ENCODE measurements at places on chromosomes 6 and 20.
A peak's percentile ranks its signal among the peaks of the same experiment; 100 is the strongest.

DNA sequence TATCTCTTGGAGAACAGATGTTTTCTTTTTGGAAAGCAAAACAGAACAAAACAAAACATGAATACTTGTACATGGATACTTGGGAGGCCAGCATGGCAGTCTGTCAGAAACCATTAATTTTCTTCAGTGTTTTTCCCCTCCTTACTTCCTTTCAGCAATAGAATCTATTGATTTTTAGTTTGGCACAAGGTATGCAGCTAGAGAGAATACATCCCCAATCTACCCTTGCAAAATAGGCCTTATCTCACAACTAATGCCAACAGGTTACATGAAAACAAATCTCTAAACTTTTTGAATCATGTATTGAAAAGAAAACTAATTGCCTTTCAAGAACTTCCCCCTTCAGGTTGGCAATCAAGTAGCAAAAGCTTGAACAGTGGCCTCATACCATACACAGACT is 2.8 kb downstream of the PGK2 start:
- no peak for DNase-seq

GRCh38 chr6:64259372-64259771 is 623.8 kb downstream of the PHF3 start:
- DNase-seq, result no peak

DNA sequence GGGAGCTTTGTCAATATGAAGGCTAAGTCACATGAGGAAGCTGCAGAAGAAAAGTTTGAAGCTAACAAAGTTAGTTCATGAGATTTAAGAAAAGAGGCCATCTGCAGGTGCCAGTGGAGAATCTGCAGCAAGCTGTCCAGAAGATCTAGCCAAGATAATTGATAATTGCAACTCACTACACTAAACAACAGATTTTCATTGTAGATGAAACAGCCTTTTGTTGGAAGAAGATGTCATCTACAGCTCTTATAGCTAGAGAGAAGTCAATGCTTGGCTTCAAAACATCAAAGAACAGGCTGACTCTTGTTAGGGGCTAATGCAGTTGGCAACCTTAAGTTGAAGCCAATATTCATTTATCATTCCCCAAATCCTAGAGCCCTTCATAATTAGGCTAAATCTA is 83.7 kb downstream of the RIN2 start:
- no peak for DNase-seq

- no peak for DNase-seq
Measured at GRCh38 chr6:119179842-119180241, 101.4 kb upstream of the FAM184A start.

DNA sequence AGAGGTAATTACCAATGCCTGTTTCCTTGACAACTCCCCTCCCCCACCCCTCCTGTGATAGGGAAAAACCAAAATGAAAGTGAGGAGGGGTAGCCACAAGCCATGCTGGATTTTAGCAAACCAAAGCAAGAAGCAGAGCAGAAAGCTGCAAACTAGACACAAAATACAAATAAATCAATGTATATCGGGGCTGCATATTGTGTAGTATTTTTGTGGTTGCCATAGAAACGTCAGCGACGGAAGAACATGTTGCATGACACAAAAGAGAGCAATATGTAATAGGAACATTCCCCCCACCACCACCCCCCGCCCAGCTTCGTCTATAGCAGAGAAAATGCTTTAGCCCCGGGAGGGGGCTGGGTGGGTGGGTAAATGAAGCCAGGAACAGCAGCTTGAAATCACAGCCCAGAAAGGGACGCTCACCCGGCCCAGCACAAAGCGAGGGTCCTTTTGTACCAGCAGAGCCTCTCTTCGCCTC is 548 bp downstream of the AGPAT4 start:
- DNase-seq, result no peak

DNA sequence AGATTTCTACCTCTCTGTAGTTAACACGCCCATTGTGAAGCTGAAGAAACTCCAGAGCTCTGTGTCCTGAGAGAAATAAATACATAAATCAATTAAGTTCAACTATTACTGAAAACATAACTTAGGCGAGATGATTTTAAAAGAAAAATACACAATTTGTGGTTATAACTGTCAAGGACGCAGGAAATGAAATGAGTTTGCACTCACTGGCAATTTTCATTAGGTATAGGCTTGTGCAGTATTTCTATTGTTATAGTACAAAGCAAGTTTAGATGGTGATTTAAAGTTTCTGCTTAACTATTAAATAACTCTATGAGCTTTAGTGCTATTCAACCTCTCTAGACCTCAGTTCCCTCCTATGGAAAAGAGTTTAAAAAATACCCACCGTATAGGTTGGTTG is 3.3 kb downstream of the GPLD1 start:
- no peak for DNase-seq

GRCh38 chr6:56238352-56238751 is 9.0 kb downstream of the COL21A1 start:
- no peak for DNase-seq

DNA sequence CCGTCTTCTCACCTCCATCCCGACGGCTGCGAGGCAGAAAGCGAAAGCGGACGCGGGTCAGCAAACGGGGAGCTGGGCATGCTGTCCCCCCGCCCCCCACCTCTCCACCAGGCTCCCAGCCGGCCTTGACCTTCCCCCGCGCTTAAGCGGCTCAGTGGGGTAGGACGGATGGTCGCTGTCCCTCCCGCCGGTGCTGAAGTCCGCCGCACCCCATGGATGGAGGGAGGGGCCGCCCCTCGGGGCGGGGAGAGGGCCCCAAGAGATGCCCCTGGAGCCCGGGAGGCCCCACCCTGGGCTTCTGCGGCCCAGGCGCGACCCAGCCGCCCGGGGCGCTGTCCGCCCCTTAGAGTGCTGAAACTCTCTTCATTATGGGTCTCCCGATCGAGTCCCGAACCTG is at the start of gene KCNB1:
Gene KCNB1, minus strand, starts transcription at position 48 of the 397 bp plus-strand sequence. CDS start 188 bp downstream, outside the sequence.
- DNase-seq, result no peak

GRCh38 chr6:10256113-10256690 is 158.7 kb downstream of the TFAP2A start:
- DNase-seq, result no peak

DNA sequence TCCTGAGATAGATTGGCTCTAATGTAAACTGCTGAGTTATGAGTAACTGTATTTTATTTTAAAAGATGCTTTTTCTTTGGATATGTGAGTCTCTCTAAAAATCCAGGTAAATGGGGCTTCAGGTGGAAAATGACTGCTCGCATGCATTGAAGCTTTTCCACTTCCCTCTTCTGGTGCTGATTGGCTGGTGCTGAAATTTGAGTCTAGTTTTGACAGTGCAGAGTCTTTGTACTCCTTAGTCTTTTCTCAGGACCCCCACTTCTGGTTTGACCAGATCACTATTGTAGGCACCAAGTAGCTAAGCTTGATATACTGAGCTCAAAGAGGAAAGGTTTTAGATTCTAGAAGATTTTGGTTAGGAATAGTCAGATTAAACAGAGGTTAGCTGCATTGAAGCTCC is 60.7 kb upstream of the TULP4 start:
- DNase-seq, result no peak

- DNase-seq, result no peak
Measured at GRCh38 chr6:97666889-97667288, 383.9 kb upstream of the MMS22L start.

- no peak for DNase-seq
Measured at GRCh38 chr6:121436960-121437850, 1.8 kb downstream of the GJA1 start.

- peak; percentile 77 for DNase-seq
Measured at GRCh38 chr6:35415065-35415891, 36.9 kb upstream of the FANCE start.

GRCh38 chr20:15256676-15257568 is 919.5 kb upstream of the FLRT3 start:
- no peak for DNase-seq

DNA sequence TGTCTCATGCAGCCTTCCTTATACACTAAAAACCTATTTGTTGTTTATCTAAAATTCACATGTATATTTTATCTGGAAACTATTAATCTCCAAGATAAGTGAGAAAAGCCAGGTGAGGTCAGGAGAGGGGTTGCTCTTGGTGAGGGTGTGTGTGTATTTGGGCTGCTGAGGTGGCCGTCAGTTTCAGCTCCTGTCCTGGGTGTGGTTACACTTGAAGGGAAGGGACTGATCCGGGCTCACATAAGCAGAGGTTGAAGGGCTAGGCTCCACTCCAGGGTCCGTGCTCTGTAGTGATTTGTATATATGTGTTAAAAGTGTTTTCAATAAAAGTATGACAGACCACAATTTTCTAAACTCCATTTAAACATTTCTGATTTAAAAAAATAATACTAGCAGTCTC is 13.5 kb upstream of the SNAI1 start:
- no peak for DNase-seq

DNA sequence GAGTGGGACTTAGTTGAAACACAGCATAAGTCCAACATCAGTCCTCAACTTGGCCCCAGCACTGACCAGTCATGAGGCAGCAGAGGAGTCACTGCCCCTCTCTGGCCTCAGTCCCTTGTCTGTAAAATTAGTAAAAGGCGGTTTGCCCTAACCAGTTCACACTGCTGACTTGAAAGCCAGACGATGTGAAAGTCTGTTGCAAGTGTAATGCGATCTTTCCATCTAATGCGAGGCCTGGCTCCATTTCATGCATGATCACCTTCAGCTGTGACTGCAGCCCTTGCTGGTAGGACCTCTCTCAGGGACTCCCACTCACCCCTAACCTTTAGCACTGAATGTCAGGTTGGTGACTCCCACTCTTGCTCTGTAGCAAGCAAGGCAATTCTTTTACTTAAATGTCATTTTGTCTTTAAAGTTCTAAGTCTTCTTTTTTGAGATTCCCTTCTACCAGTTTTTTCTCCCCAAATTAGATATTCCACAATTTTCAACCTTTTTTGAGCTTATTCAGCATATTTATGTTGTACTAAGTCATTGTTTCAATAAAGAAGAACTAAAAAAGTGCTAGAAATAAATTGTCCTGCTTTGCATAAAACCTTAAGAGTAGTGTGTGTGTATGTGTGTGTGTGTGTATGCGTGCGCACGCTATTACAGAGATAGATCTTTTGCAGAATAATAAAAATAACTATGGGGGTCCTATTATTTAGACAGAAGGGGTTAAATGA is 245.5 kb downstream of the PACRG start:
- no peak for DNase-seq
